ENCODE measurements at places on chromosomes 12 and 14.

DNA sequence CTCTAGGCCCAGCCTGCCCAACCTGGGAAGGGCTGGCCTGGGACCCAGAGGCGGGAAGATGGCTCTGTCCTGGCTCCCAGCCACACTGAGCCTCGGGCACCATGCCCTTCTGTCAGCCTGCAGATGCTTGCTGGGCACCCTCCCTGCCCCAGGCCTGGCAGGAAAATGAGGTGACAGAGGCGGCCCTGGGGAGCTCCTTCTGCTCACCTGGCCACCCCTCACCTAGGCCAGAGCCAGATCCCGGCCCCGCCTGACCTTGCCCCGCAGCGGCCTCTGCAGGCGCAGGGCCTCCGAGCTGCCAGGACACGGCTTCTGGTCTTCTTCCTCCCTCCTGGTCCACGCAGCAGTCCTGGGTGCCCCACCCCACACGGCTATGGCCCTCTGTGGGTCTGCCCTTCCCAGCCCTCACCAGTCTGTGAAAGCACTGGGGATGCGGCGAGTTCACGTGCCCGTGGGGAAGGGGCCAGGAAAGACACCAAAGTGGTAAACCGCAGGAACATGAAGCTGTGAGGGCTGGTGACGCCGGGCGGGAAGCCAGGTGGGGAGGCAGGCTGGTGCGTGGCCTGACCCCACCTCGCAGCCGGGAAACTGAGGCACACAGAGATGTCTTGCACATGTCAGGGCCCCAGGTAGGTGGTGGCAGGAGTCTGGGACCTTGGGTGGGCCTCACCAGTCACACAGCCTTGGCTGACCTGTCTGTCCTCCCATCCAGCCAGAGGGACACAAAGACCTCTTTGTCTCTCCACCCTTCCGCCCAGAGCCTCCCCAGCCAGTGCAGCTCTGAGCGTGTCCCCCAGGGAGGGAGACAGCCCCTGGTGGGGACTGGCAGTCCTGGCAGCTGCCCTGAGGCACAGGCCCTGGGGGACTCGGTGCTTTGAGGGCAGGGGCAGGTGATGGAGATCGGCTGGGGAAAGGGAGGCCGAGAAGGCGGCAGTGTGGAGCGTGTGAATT lies 12.8 kb downstream of the BAG5 start:
- no peak for DNase-seq

- DNase-seq = no peak
These were observed 17.1 kb downstream of the LRFN5 start for GRCh38 chr14:41623736-41624135.

GRCh38 chr14:80624581-80624980 lies 317.0 kb downstream of the CEP128 start:
- no peak for DNase-seq

- no peak for DNase-seq
These were observed 1146.8 kb downstream of the FSCB start for GRCh38 chr14:43360239-43360638.

- no peak for DNase-seq
These were observed 50.9 kb downstream of the DAO start for GRCh38 chr12:108930756-108931155.

GRCh38 chr12:39752482-39753137 lies 133.0 kb upstream of the ABCD2 start:
- no peak for DNase-seq

- no peak for DNase-seq
These were observed 148.5 kb upstream of the SEL1L start for GRCh38 chr14:81682134-81682533.

DNA sequence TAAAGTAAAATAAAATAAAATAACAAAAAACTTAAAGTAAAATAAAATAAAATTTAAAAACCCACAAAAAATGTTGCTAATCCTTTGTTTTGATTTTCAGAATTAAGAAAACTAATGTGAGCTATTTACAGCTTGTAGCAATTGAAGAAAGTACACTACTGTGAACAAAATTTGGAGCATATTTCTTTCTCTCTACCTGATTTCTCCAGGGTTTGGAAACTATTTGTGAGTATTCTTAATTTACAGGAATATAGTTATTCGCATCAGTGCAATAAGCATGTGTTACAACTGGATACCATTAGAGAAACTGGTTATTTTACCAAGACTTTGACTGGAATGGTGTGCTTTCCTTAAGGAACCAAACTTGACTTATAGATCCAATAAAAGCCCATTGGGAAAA lies 86.1 kb upstream of the CNOT2 start:
- DNase-seq = no peak

Data from NK-92 treated with Interleukin-12 subunit alpha and Interleukin-12 subunit beta, amount 100 ng/mL, for 24 hours (cell line).